ENCODE measurements at places on chromosomes 2 and 18.

DNA sequence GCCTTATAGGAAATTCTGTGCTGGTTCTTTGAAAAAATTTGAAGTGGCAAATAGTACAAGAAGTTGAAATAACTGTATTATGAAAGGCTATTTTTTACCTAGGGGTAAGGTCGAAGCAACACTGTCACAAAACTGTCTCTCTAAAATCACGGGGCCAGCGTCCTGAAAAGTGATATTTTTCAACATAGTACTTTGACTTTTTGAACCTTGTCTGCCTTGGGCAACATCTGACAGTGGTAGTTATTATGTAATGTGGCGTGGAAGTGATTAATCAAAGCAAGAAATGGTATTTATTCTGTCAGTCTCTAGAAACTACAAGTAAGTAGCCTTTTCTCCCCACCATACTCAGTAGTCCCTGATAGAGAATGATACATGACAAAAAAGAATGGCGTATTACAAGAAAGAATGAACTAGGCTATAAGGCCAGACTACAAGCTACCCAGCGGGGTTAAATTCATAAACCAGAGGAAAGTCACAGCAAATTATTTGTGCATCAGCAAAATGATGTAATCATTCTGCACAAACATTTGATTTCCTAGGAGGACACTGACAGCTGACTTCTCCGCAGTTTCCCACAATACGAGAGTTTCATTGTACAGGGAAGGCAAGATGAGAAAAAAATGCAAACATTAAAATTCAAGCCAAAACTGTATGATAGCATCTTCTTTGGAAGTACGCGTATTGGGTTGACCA is 9.8 kb downstream of the GEN1 start:
- DNase-seq = no peak

GRCh38 chr18:7158216-7158615 is 40.6 kb upstream of the LAMA1 start:
- DNase-seq = no peak

GRCh38 chr2:71788186-71788525 is 334.8 kb downstream of the DYSF start:
- DNase-seq = no peak

DNA sequence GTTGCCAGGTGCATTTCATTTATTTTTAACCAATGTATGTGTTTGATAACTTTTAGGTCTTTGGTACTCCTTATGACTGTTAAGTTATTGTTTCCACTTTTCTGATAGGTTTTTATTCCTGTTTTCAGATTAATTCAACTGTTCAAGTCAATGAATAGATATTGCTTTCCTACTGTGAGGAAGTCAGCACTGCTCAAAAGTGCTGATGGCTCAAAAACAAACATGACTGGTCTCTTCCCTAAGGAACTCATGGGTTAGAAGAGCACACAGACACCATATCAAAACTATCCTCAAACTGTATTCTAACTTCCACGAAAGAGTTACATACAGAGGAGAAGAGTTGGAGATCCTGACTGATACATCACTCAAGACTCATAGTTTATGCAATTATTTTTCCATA is 39.9 kb upstream of the REG3G start:
- no peak for DNase-seq

GRCh38 chr2:8822218-8822617 is 15.2 kb downstream of the KIDINS220 start:
- DNase-seq = no peak

Data from activated T-helper 1 cell treated with anti-CD3 and anti-CD28 coated beads, Interleukin-2, amount 50 U/mL, for 16 hours (primary cell).